ENCODE measurements at places on chromosomes 4 and X.

- DNase-seq, result no peak
Observed at GRCh38 chr4:101218894-101219293, 128.4 kb downstream of the PPP3CA start.

GRCh38 chr4:164383358-164384220 is 370.3 kb upstream of the SMIM31 start:
- no peak for DNase-seq

DNA sequence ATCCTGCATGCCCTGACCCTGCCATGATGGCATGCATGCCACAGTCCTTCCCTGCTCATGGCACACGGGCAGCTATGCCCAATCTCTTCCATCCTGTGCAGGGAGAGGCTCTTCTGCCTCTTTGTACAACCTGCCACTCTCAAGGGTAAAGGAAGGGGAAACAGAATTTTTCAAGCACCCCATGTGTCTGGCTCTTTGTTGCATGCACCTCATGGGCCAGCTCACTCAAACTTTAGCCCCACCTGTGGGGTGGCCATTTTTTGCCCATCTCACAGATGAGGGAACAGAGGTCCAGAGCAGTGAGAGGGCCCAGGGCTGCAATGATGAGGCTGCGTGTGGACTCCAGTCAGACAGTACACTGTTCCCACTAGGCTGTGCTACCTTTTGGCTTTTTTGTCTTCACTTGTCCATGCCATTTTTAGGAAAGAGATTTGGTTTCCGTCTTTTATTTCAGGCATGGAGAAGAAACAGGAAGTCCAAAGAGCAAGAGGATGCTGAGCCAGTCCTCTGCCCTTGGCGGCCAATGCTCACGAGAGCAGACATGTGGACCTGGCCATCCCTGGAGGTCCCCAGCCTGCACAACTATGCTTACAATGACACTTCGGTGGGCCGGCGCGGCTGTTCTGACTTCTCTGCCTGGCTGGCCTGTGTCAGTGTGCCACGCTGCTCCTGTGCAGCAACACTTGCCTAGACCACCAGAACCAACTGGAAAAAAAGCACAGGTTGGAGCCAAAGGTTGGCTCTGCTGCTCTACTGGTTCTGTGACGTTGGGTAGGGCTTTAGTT is 45.6 kb downstream of the NSG1 start:
- DNase-seq, result no peak

GRCh38 chr4:1227816-1228215 is 21.1 kb downstream of the CTBP1 start:
- no peak for DNase-seq

GRCh38 chr4:96524311-96524875 is 684.5 kb downstream of the PDHA2 start:
- DNase-seq, result no peak

GRCh38 chr4:88599714-88600113 is 7.4 kb downstream of the HERC3 start:
- DNase-seq, result no peak

- no peak for DNase-seq
Observed at GRCh38 chr4:121339307-121339706, 41.5 kb downstream of the QRFPR start.

- no peak for DNase-seq
Observed at GRCh38 chr4:127069675-127070074, 563.1 kb upstream of the INTU start.

GRCh38 chr4:105170711-105171110 is 24.0 kb downstream of the TET2 start:
- DNase-seq, result no peak

All from cortex of kidney (tissue), 1 donor.